ENCODE measurements at places on chromosomes 4 and X. TPM values are rescaled to one million over a fixed set of nuclear protein-coding genes. Genes with fewer than 3 reads are reported as not detected.

The SPON2 gene
- total RNA-seq: 1.5 TPM

The TMEM271 gene
- not detected for total RNA-seq

The GABRG1 gene
- total RNA-seq: not detected

The MFSD8 gene
- 20.1 TPM for total RNA-seq

The STATH gene
- total RNA-seq: not detected

The UGT2B10 gene
- total RNA-seq: not detected

The PPP4R3C gene
- not detected for total RNA-seq

The SMPX gene
- not detected for total RNA-seq

The VEGFD gene
- total RNA-seq: 0.17 TPM

The SNCA gene
- total RNA-seq: 140 TPM

The MYOZ2 gene
- not detected for total RNA-seq

The IL3RA gene
- total RNA-seq: 64.7 TPM

The SPANXC gene
- total RNA-seq: not detected
